ENCODE measurements at places on chromosomes 7 and 10. TPM values are rescaled to one million over a fixed set of nuclear protein-coding genes. Genes with fewer than 3 reads are reported as not detected.

GRCh38 chr7:2219136-2219535 is 13.6 kb downstream of the MAD1L1 start:
- H3K4me1 ChIP-seq: no peaks in the 10 kb centered on the region
- H3K36me3 ChIP-seq: no peaks in the 10 kb centered on the region
- H3K4me3 ChIP-seq: no peak overlapping the region
- H3K27ac ChIP-seq: no peak overlapping the region
- H3K27me3 ChIP-seq: no peaks in the 10 kb centered on the region
- DNase-seq: no peak

DNA sequence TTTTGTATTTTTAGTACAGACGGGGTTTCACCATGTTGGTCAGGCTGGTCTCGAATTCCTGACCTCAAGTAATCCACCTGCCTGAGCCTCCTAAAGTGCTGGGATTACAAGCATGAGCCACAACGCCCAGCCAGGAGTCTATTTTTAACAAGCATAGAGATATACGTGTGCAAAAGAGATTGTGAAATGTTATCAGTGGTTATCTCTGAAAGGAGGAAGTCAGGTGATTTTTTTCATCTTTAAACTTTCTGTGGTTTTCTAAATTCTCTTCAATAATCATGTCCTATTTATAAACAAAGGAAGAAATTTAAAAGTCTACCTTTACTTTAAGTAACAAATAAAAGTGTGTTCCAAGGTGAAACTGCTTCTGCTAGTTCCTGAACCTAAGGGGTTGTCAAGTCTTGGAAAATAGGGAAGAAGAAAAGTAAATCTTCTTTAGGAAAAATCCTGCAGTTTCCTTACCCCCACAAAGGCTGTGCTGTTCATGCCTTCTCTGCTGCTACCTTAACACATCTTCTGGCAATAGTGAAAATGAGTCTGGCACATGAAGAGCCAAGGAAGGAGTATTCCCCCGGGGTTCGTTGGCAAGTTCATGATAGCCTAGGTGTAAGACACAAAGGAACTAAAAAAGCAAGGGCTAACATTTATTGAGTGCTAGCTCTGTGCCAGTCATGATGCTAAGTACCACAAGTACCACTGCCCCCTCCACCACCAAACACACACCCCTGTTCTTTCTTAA is 51.1 kb downstream of the CYP26A1 start:
- no peaks in the 10 kb centered on the region for H3K36me3 ChIP-seq
- DNase-seq: peak; percentile 51
- H3K27me3 ChIP-seq: no peaks in the 10 kb centered on the region
- H3K27ac ChIP-seq: no peak overlapping the region

GRCh38 chr10:129773359-129773990 is 190.6 kb downstream of the EBF3 start:
- H3K4me1 ChIP-seq: no peaks in the 10 kb centered on the region
- no peak overlapping the region for H3K27ac ChIP-seq

DNA sequence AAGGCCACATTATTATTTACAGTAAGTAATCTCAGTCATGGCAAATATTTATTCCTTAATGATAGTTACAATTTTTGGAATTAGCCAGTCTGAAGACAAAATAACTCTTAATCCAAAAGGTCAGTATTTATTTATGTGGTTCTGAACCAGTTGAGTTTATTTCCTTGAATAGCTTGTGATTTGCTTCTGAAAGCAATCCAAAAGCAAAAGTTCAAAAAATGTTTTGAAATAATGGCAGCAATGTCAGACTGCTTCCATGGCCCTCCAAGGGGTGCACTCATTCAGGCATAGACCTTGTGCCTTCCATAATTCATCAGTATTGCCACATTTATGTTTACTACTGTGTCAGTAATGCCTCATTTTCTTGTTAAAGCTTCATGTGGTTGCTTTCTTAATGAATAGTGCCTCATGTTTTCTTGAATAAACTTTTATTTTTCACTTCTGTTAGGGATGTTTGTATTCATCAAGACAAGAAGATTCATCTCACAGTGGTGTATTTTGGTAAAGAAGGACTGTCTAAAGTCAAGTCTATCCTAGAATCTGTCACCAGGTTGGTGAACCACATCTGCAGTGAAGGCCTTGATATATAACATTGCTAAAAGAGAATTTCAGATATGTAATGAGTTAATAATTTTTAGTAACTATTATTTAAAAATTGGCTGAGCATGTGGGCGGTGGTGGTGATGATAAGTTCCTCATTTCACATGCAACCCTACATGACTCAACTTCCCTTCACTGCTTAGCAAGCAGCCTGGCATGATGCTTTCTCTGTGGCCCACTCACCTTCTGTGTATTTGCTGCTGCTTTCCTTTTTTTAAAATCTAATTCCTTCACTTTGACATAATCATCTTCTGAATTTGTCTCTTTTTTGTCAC is 22.0 kb downstream of the CSGALNACT2 start:
- no peaks in the 10 kb centered on the region for H3K36me3 ChIP-seq
- no peaks in the 10 kb centered on the region for H3K4me1 ChIP-seq
- H3K27ac ChIP-seq: no peak overlapping the region
- no peak for DNase-seq

- H3K27me3 ChIP-seq: peaks cover 14% of the 10 kb centered on the region
- DNase-seq: no peak
- H3K36me3 ChIP-seq: no peaks in the 10 kb centered on the region
- no peaks in the 10 kb centered on the region for H3K4me1 ChIP-seq
Measured at GRCh38 chr7:155324012-155324917, 26.6 kb downstream of the INSIG1 start.

GRCh38 chr10:111077785-111078504 is 1.1 kb downstream of the ADRA2A start:
- no peak for DNase-seq
- H3K4me1 ChIP-seq: peaks cover 3% of the 10 kb centered on the region
- peak overlapping the region; percentile 56 for H3K27ac ChIP-seq

DNA sequence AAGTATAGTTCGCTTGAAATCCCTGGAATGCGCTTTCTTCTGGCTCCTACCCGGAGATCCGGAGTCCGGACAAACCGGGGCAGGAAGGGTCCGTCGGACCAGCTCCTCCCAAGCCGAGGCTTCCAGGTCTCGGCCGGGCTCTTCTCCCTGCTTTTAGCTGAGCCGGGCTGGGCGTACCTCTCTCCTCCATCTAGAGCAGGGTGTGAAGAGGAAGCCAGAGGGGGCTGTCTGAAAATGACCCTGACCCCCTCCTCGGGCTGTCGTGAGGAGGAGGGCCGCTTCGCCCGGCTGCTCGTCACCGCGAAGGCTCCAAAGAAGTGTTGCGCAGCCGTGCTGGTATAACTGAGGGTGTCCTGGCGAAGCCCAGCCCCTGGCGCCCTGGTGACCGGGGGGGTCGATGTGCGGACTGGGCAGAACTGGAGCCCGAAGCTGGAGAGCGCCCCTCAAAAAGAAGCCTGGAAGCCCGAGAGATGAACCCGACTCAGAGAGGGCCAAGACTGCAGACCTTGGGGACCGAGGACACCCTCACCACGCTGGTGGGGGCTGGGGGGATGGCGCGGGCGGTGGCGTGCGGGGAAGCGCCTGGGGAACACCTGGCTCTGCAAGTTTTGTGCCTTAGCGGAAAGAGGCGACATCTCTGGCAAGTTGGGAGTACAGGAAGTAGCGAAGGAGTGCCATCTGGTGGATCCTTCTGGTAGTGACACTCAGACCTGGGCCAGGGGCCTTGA is 5.7 kb downstream of the KAZALD1 start:
- peak overlapping the region; percentile 87 for H3K27ac ChIP-seq
- no peaks in the 10 kb centered on the region for H3K36me3 ChIP-seq
- H3K4me3 ChIP-seq: peak overlapping the region; percentile 77
- peaks cover 5% of the 10 kb centered on the region for H3K4me1 ChIP-seq
- H3K27me3 ChIP-seq: peaks cover 3% of the 10 kb centered on the region

- no peaks in the 10 kb centered on the region for H3K36me3 ChIP-seq
- DNase-seq: no peak
- no peaks in the 10 kb centered on the region for H3K27me3 ChIP-seq
- no peaks in the 10 kb centered on the region for H3K4me1 ChIP-seq
- no peak overlapping the region for H3K27ac ChIP-seq
Measured at GRCh38 chr10:14397066-14397465, 66.3 kb upstream of the FRMD4A start.

DNA sequence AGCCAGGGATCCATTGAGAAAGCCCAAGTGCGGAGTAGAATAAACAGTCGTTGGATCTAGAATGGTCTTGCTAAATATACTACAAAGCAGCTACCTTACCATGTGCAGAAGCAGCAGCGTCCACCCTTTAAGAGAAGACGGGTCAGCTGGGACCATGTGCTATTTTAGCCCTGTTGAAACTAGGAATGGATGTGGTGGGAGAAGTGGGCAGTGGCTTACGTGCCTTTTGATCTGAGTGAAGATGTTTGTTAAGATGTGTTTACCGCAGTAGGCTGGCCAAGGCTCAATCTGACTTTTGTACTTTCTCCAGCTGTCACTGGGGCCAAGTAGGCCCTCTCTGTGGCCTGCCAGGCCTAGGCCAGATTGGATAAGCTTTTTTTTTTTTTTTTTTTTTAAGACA is 9.2 kb downstream of the HABP2 start:
- H3K36me3 ChIP-seq: no peaks in the 10 kb centered on the region
- H3K27me3 ChIP-seq: no peaks in the 10 kb centered on the region
- H3K4me3 ChIP-seq: no peak overlapping the region
- peaks cover 5% of the 10 kb centered on the region for H3K4me1 ChIP-seq
- no peak overlapping the region for H3K27ac ChIP-seq

GRCh38 chr7:3791327-3791726 is 490.3 kb downstream of the SDK1 start:
- DNase-seq: no peak
- no peaks in the 10 kb centered on the region for H3K36me3 ChIP-seq
- H3K4me3 ChIP-seq: no peak overlapping the region
- H3K4me1 ChIP-seq: no peaks in the 10 kb centered on the region

DNA sequence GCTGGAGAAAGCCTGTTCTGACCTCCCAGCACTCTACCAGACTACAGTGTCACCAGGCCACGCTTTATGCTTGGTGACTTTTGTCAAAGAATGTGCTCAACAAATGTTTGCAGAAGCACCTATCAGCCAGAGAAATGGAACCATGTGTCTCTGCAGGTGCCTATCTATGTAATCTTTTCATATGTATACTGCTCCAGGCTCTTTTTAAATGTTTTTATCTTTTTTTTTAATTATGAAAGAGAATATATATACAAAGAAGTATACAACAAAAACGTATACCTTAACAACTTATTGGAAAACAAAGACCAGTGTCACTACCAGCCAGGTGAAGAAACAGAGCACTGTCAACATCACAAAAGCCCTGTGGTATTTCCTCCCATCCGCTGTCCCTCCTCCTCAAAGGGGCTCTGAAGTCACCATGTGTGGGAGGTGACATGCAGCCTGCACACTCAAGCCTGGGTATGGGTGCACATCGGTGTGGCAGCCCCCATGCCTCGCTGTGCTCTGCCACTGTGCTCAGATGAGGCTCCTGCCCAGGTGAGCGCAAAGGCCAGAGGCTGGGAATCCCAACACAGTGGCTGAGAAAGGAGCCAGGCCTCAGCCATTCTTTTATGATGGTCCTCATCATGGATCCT is 120.6 kb downstream of the CLEC2L start:
- DNase-seq: no peak
- H3K36me3 ChIP-seq: no peaks in the 10 kb centered on the region
- no peak overlapping the region for H3K4me3 ChIP-seq
- no peak overlapping the region for H3K27ac ChIP-seq
- H3K4me1 ChIP-seq: no peaks in the 10 kb centered on the region

GPR15LG gene
- not detected for total RNA-seq

MRC1 gene
- total RNA-seq: 29.3 TPM

SPDYE8 gene
- not detected for total RNA-seq

CPA2 gene
- not detected for total RNA-seq

DPP6 gene
- not detected for total RNA-seq

NPY4R gene
- not detected for total RNA-seq

EN2 gene
- not detected for total RNA-seq

ACTA2 gene
- total RNA-seq: 1,054 TPM

ZNF722 gene
- not detected for total RNA-seq

Data from breast epithelium (tissue), 4 donors.